Sciatic nerve (tissue), 2 donors: ENCODE measurements at places on chromosomes 2 and 18.

GRCh38 chr2:203535784-203536585 lies 884 bp upstream of the RAPH1 start:
- DNase-seq, result no peak

- no peak for DNase-seq
Observed at GRCh38 chr2:202249521-202250253, 11.3 kb upstream of the SUMO1 start.

- no peak for DNase-seq
Observed at GRCh38 chr18:21769206-21769605, 28.6 kb downstream of the MIB1 start.

DNA sequence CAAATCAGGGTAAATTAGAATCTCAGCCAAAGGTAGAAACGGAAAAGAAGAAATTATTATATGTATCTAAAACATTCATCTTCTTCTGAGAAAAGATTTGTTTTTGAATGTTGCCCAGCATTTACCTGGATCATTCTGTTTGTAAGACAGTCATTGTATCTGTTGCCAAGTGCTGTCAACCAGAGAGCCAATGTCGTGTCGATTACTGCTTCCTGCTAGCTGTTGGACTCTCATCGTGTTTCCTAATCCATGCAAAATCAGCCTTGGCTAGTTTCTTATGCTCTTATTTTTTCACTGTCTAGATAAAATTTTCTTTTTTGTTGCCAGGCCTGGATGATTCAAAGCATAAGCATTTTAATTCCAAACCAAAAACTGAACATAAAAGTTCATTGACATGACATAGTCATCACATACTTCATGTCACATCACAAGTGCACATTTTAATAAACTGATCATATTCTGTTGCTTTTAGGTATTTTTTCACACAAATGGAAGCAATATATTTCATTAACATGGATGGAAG lies 202.3 kb downstream of the KCNH7 start:
- no peak for DNase-seq

DNA sequence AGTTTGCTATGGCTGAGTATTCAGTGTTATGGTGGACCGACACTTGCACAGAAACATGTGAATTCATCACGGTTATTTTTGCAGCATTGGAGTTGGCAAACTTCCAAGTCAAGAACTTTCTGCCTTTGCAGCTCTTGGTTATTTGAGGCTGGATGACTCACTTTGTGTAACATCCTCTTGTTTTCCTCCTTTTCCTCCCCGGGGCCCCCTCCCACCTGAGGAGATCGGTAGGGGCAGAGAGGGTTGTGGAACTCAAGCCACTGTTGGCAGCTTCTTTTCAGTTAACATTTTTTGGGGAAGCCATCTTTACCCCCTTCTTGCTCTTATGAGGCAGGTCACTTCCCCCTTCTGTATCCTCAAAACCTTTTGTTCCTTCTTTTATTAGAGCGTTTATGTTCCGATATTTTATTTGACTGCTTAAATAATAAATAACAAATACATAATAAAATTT lies 48.6 kb downstream of the DDX1 start:
- DNase-seq, result no peak

GRCh38 chr2:27322301-27322765 lies 564 bp downstream of the MPV17 start:
- DNase-seq, result no peak

DNA sequence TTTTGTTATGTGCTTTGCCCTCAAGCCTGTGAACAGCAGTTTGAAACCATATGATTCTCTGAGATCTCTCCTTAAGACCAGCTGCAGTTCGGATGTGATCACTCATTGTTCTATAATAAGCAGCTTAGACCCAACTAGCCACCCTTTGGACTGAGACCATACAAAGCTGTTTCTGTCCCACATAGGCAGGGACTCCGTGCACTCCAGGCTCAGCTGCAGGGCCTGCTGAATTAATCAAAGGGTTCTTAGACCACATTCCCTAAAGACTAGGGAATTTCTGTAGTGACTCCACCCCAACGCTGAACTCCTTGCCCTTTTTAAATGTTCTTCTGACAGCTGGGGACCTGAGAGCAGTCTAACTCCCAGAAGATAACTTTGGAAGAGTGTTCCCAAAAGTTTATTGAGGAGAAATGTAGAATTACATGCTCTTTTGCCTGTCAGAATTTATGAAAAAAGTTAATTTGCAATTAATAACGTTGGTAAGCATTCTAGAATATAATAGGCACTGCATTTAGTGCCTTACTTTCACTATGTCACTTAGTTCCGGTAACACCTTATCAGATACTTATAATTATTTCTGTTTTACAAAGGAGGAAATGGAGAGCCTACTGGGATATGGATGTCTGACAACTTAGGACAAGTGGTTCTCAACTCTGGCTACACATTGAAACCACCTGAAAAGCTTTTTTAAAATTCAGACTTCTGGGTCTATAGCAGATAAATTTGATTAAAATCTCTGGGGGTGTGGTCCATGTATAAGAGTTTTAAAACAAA lies 42.3 kb downstream of the GULP1 start:
- no peak for DNase-seq

DNA sequence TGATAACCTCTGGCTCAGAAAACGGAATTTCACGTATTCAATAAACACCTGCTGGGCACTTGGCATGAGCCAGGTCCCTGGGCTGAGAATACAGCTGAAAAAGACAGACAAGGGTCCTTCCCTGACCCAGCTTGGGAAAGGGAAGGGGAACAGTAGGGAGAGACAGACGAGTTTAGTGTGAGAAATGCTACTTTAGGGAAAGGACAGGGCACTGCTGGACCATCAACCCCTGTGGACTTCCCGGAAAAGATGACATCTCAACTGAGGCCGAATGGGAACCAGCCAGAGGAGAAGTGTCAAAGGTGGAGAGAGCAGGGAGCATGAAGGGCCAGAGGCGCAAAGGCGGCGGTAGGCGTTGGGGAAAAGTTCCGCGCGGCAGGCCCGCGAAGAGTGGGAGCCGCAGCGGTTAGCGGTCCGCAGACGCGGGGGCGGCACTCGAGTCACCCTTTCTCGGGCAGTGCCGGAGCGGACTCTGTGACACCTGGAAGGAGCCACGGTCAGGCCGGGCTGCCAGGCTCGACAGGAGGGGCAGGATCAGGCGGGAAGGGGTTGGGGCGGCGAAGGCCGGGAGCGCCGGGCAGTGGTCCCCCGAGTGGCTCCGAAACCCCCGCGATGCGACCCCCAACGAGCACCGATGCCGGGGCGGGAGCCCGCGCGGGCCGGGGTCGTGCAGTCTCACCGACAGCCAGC lies 519 bp downstream of the TEX261 start:
- DNase-seq, result no peak

DNA sequence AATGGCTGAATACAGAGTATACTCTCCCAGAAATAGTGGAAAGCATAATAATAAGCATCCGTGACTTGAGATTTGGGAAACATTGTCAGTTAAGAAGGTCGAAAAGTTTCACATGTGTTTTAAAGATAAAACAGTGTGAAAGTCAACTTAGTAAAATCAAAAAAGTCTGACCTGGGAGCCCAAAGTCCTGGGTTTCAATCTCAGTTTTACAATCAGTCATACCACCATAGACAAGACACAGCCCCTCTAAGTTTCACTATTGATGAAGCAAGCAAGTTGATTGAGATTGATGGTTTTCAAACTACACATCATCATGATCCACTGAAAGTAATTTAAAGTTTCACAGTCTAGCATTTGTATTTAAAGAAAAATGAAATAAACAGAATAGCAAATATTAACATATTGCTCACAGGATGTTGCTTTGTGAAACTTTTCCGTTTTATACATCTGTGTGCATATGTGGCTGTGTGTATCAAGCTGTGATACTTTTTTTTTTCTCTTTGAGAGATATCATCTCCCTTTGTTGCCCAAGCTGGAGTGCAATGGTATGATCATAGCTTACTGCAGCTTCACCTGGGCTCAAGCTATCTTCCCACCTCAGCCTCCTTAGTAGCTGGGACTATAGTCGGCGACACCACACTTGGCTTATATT lies 71.1 kb downstream of the PIK3C3 start:
- DNase-seq, result no peak

GRCh38 chr2:167964650-167965413 lies 282.6 kb downstream of the STK39 start:
- DNase-seq, result no peak

GRCh38 chr2:212709280-212709679 lies 170.7 kb upstream of the ERBB4 start:
- DNase-seq, result no peak

GRCh38 chr2:215772003-215772402 lies 241.3 kb downstream of the MREG start:
- no peak for DNase-seq

GRCh38 chr2:174145827-174146226 lies 102.5 kb downstream of the OLA1 start:
- DNase-seq, result no peak

- no peak for DNase-seq
Observed at GRCh38 chr18:50008306-50008705, 186.6 kb downstream of the MYO5B start.

DNA sequence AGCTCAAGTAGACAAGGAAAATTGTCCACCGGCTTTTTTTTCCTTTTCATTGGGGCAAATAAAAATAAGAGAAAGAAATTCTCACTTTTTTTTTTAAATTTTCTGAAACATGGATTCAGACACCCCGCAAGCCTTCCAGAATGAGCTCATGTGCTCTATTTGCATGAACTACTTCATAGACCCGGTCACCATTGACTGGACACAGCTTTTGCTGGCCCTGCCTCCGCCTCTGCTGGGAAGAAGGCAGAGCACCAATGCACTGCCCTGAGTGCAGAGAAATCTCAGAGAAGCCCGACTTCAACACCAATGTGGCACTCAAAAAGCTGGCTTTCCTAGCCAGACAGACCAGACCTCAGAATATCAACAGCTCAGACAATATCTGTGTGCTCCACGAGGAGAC lies 30.2 kb upstream of the TRIM43B start:
- DNase-seq, result no peak

- no peak for DNase-seq
Observed at GRCh38 chr2:209808521-209808920, 36.9 kb downstream of the UNC80 start.

DNA sequence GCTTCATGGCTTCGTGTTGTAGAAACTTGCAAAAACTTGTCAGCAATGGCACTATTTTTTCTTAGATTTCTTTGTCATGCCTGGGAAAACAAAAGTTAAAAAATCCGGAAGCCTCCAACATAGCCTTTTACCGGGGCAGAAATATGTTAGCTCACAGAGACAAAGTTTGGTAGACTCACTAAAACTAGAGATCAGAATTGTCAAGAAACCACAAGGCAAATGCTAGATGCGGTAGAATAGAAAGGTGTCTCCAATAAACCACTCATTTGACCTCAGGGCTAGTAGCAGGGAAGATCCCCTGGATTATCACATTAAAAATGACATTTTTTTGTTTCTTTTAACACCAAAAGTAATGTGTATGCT lies 405 bp downstream of the CASP10 start:
- DNase-seq, result no peak

GRCh38 chr2:16255120-16255519 lies 314.8 kb downstream of the MYCN start:
- no peak for DNase-seq

DNA sequence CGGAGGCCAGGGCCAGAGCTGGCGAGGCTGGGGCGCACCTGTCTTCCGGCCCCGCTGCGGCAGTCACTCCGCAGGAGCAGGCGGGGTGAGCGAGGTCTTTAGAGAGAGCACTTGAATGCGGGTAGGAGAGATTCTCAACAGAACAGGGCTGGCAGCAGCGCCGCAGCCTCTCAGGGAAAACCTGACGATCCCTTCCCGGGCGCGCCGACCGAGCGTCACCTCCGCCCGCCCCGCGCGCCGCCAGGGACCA lies 526 bp downstream of the PRKRA start:
- DNase-seq, result no peak
